GM12864 (cell line): ENCODE measurements at places on chromosomes 16 and 17.
A peak's percentile ranks its signal among the peaks of the same experiment; 100 is the strongest.

DNA sequence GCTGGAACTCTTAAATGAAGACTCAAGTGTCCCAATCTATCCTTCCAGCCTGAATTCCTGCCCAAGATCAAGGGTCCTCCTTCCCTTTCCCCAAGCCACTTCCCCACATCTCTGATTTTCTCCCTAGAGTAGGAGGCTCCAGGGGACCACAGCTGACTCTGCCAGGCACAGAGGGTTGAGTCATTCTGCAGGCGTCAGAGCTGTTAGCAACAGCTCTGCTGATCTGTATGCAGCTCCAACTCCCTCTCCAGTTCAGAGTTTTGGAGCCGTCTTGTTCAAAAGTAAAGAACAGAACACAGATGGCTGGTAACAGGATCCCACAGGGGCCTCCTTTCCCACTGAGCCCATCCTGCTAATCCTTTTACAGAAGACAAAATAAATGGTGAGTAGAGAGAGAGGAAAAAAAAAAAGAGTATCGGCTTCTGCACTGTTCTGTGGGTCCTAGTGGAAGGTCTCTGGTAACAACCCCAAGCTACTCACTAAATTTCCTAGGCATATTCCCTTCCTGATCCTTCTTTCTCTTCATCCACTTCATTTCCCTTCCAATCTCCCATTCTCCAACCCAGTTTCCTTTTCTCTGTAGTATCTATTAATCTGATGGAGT, 13.4 kb upstream of the TAOK1 start:
- DNase-seq = no peak

GRCh38 chr16:82074019-82074558, 39.0 kb downstream of the HSD17B2 start:
- no peak for DNase-seq

- DNase-seq = no peak
Measured at GRCh38 chr16:88428156-88428555, 24.9 kb upstream of the ZFPM1 start.

DNA sequence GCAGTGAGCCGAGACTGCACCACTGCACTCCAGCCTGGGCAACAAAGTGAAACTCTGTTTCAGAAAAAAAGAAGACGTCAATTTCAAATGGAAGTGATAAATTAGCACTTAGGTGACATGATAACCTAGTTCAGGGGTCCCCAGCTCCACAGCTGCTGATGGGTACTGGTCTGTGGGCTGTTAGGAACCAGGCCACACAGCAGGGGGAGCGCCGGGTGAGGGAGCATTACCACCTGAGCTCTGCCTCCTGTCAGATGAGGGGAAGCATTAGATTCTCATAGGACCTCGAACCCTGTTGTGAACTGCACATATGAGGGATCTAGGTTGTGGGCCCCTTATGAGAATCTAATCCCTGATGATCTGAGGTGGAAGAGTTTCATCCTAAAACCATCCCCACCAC, 253.0 kb downstream of the FOXL1 start:
- DNase-seq = no peak

GRCh38 chr17:42180922-42181850, at the start of gene KCNH4:
KCNH4 (minus strand) TSS chr17:42181142; CDS start chr17:42180945, 197 bp downstream.
- peak; percentile 75 for DNase-seq

- no peak for DNase-seq
Measured at GRCh38 chr17:66946251-66946650, 18.3 kb upstream of the CACNG4 start.
